Substantia nigra (tissue), 51 donors: ENCODE measurements at places on chromosomes 2 and 18.
A peak's percentile ranks its signal among the peaks of the same experiment; 100 is the strongest.

DNA sequence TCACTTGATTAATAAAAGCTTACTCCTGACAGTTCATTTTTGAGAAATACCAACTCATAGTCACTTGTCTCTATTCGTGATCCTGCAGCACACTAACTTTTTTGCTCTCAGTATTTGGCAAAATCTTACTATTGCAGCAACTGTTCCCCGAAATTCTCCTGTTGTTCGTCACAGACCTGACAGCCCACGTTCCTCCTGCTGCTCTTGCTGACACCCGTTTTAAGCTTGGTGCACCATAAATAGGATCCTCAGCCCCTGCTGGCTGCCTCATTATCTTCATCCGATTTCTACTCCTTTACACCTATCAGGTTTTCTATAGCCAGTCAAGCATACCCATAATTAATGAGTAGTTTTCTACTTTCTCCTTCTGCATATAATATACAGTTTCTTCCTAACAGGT, 368.8 kb downstream of the PLCL1 start:
- DNase-seq = no peak

DNA sequence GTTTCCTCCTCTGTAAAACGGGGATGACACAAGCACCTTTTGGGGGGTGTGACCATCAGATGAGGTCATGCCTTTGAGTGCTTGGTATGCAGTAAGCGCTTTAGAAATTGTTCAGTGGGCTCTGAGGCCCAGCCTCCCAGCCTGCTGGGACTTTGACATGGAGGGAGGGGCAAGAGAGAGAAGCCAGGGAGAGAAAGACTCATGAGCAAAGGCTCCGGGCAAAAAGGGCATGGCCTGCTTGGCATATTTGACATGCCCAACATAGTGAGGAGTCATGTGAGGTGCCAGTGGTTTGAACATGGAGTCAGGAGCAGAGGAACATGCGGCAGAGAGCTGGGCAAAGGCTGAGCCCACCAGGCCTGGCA, 14.0 kb downstream of the TNS1 start:
- DNase-seq = no peak

DNA sequence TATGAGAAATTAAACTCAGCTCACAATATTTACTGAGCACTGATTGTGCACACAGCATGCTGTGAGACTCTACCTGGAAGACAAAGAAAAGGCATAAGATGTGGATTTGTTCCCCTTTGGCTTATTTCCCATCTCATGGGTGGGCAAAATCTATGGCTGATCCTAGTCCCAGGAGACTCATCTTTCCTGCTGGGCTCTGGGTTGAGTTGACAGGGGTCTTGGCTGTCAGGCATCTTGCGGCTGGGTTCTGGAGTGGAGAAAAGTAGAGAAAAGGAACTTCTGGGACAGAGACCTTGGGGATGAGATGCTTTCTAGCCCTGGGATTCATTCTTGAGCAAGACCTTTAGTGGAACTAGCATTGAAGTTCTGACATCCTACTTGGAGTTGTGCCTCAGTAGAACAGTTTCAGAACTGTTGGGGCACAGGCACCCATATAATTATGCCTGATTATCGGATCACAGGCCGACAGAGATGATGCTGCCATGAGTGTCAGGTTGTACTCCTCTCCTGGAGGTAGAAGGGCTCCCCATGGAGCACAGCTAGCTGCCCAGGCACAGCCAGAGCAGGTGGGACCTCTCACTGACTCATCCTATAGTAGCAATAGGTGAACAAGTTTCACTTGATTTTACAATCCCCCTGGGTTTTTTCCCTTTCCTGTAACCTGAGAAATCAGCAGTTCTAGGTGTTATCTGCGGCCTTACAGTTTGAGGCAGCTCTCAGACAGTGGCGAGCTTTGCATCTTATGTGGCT, 260.9 kb downstream of the CYRIA start:
- DNase-seq = no peak

DNA sequence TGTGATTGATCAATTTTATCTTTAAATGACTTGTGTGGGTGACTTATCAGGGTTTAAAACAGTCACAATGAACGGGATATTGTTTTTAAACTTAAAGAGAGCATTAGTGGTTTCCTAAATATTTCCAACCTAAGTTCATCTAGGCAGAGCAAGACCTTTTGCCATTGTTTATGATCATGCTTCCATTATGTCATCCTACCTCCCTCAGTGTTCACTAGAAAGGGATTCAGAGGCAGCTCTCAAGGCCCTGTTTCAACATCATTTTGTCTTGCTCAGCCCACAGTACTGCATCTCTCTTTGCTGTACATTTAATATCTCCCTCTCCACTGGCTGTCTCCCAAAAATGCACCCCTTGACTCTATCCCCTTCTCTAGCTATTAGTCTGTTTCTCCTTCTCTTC, 21.5 kb upstream of the PELI1 start:
- DNase-seq = no peak

- DNase-seq = no peak
These were observed 162.0 kb upstream of the MC4R start for GRCh38 chr18:60534538-60534937.

- DNase-seq = no peak
These were observed 88.8 kb upstream of the ASB18 start for GRCh38 chr2:236352761-236353593.

DNA sequence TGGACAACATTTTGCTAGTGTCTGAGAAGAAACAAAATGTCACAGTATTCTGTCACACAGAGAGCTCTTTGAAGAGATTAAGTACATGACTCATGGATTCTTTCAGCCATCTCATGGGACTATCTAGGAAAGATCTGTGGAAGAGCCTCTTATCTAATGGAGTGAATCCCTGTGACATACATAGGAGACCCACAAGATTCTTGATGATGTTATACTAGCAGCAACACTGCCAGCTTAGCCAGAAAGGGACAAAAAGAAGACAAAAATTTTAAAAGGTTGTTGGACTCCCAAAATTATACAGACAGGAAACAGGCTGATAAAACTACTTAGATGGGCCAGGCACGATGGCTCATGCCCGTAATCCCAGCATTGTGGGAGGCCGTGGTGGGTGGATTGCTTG, 143.3 kb upstream of the MGAT5 start:
- DNase-seq = no peak

GRCh38 chr2:46806526-46806925, 109.1 kb downstream of the MCFD2 start:
- DNase-seq = no peak

DNA sequence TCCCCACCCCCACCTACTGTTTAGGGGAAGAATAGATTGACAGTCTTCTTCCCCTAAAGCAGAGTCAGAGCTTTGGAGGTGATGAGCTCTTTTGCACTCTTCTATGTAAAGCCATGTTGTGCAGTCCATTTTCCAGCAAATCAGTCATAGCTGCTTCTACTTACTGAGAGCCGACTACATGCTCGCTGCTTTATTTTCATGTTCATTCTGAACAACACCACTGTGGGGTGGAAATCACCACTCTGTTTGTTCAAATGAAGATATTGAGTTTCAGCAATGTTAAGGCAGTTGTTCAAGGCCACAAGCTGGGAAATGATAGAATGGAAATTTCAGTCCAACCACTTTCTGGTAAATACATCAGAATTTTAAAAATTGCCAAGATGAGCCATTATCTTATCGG, 88.3 kb downstream of the INSIG2 start:
- DNase-seq = no peak

DNA sequence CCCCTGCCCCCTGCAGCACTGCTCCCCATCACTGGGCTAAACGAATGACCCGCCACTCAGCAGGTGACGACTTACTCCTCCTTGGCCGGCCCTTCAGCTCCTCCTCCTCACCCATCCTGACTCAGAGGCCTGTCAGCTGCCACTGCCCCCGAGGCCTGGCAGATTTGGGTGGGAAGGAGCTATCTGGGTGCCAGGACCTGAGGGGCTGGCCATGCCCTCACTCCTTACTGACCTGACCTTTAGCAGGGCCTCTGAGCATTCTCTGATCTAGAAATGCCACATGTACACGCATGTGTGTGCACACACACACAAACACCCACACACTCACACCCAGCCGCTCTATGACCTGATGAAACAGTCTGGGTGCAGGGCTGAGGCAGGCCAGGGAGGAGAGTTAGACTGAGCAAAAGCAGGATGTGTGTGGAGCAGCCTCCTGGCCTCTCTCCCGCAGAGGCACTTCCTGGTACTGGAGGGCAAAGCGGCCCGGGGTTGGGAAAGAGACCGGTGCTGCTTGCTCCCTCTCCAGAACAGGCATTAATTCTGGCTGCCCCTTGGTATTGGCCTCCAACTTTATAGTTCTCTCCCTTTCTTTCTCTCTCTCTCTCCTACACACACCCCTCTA, 68.0 kb downstream of the ZFP36L2 start:
- no peak for DNase-seq

- DNase-seq = no peak
These were observed 626.2 kb upstream of the CDH7 start for GRCh38 chr18:65124633-65125032.

GRCh38 chr18:3603421-3604234, 153.7 kb downstream of the TGIF1 start:
- DNase-seq = peak; percentile 23

DNA sequence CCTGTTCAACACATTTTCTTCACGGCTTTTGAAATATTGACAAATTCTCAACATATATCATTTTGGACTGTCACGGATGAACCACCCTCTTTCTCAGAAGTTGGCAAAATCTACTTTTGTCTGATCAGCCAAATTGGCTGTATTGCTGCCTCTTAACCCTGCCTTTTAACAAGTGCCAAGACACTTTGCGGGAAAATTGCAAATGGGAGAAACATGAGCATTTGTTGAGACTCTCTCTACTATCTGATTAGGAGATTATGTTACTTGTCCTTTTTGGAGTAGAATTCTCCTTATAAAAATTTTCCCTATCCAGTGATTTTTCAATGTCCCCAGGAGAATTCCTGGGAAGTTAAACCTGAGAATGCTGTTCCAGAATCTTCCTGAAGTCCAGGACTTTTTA, 256.2 kb upstream of the ZSWIM2 start:
- no peak for DNase-seq

DNA sequence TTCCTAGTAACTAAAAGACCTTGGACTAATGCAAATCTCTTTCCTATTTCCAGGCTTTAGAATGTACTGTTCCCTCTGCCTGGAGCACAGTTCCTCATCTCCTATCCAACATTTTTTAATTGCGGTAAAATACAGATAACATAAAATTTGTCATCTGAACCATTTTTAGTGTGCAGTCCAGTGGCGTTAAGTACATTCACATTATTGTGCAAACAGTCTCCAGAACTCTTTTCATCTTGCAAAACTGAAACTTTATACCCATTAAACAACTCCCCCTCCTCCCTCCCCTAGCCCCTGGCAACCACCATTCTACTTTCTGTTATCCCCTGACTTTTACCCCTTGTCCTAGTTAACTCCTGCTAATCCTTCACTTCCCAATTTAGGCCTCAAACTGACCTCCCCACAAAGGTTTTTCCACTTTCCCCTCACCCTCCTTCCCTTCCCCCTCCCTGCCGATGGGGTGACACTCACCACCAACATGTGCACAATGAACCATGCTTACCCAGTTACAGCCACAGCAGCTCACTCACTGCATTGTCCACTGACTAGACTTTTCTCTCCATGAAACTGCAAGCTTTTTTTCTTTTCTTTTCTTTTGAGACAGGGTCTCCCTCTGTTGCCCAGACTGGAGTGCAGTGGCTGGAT, 54.8 kb downstream of the KIAA2012 start:
- no peak for DNase-seq

GRCh38 chr2:26640331-26640745, 828 bp downstream of the CIB4 start:
- no peak for DNase-seq

- DNase-seq = no peak
These were observed 179.2 kb downstream of the MEMO1 start for GRCh38 chr2:31831585-31831984.

DNA sequence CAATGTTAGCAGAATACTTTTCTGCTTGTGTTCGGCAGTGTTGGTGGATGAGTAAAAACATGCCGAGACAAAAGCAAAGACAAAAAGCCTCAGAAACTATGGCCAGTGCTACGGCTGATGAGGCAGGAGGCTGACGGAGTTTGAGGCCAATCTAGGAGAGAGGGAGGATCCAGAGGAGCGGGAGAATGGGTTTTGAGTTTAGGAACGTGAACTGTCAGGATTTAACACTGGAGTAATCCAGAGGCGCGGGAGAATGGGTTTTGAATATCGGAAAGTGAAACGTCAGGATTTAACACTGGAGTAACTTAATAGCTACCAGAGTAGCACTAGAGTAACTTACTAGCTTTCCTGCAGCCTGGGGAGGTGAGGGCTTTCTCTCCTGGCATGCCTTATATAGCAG, 37.4 kb downstream of the LYPD6B start:
- no peak for DNase-seq

DNA sequence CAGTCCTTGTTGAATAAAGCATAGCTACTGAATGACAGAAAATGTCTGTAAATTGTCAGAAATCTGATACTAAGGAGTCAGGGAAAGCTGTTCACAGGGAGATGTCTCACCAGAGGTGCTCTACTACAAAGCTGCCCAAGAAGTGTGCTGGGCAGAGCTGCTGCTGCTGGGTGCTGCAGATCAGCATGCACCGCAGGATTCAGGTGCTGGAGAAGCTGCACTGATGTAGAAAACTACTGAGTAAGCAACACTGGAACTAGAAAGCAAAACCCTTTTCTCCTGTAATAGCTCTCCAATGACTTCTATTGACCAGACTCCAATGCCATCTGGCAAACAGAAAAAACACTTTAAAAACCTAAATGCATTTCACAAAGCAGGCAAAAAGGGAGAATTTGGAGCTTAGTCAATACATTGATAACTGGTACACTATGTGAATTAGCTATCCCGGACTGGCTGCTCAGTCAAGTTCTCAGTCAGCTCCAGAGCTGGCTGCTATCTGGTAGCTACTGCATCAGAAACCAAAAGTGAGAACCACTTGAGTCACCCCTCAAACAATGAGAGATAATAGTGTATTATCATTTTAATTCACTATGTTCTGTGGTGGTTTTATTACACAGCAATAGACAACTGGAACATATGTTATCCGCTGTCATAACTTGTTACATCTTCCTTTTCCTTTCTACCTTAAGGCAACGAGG, 493.1 kb downstream of the CPS1 start:
- no peak for DNase-seq

- no peak for DNase-seq
These were observed 80.7 kb downstream of the ACSL3 start for GRCh38 chr2:222941510-222942032.

- no peak for DNase-seq
These were observed at the start of gene GPR39 for GRCh38 chr2:132416723-132417395. TSS of gene GPR39 (plus strand) at chr2:132416805.

DNA sequence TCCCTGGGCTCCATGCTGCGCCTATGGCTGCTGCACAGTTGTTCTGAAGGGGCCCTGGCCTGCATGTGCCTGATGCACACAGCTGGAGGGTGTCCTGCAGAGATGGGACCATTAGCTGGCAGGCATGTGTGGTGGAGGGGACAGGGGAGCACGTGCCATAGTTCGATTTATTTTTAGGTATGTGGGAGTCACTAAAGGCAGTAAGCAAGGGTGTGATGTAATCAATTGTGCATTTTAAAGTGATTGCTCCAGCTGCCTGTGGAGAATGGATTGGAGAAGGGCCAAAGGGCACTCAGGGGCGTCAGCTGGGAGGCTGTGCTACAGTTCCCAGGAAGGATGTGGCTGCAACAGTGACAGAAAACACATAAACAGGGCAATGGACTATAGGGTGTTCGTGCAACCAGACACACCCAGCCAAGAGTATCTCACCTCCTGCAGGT, 205.1 kb downstream of the ARL4C start:
- no peak for DNase-seq

GRCh38 chr18:74299746-74300145, 8.0 kb upstream of the CYB5A start:
- DNase-seq = no peak

- DNase-seq = no peak
These were observed 60.8 kb upstream of the CCDC195 start for GRCh38 chr2:224776795-224777558.
